CD4-positive, alpha-beta T cell (primary cell): ENCODE measurements at places on chromosomes 16 and 17.

DNA sequence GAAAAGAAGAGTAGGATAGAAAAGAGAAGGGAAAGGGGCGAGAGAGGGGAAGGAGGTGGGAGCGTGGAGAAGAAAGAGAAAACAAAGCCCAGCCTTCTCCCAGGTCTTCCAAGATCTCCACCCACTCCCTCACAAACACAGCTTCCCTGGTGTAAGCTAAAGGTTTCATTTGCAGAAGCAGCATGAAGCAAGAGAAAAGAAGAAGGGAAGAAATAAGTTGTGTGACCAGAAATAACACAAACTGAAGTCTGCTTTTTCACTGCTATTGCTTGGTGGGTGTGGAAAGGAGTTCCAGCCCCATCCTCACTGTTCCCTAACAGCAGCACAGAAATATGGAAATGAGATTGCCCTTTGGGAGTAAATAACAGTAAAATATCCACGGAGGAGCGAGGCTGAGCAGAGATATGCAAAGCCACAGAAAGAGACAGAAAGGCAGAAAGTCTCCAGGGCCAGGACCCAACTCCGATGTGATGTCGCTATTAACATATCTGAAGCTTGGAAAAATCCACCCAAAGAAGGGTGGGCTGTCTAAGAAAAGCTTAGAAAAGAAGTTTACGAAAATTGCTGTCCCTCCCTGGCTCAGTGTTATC, 10.3 kb upstream of the GAS7 start:
- DNase-seq, result no peak

GRCh38 chr16:48433850-48434530, 48.8 kb upstream of the SIAH1 start:
- no peak for DNase-seq

DNA sequence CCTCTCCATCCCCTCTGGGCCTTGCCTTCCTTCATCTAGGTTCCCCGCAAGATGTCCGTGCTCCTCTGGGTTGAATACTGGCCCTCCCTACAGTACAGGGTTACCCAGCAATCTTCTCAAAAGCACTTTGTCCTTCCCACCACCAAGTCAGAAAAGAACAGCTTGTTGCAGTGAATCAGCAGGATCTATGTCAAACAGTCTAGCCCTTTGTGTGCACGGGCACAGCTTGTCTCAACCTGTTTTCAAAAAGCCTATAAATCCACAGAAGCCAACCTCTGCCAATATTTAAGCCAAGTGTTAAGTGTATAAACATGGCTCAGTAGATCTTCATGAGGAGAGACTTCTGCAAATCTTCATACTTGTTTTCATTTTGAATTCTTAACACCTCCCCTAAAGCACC, 25.2 kb downstream of the C17orf67 start:
- no peak for DNase-seq

GRCh38 chr16:11074131-11074530, 129.8 kb downstream of the CLEC16A start:
- DNase-seq, result no peak

DNA sequence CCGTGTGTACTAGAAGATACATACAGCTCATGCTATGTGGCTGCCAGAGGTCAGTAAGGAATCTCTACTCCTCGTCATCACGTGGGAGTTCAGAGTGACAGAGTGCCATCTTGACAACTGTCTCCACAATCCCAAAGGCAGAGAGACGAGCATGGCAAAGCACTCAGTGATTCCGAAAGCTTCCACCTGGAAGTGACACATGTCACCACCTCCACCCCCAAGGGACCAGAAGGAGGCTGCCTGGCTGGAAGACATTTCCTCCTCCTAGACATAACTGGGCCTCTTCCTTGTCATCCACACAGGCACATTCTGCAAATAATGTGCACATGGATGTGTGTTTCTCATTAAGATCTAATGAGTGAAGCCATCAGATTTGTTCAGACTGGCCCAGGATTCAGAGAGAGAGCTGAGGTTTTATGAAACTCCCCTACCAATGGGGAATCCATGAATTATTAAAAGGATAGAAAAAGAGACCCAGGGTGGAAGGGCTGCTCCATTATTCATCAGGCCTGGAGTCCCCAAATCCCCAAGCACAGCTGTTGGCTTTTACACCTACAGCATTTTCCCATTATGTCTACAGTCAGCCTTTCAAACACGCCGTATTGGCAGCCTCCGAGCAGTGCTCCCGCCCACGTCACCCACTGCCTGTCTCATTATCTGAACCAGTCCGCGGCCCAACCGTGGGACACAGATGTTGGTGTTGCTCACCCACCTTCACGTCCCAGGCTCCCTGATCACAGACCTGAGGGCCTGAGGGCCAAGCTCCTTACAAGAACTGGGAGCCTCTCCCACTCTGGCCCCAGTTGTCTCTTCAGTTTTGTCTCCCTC, 3.3 kb upstream of the CACNG5 start:
- no peak for DNase-seq

DNA sequence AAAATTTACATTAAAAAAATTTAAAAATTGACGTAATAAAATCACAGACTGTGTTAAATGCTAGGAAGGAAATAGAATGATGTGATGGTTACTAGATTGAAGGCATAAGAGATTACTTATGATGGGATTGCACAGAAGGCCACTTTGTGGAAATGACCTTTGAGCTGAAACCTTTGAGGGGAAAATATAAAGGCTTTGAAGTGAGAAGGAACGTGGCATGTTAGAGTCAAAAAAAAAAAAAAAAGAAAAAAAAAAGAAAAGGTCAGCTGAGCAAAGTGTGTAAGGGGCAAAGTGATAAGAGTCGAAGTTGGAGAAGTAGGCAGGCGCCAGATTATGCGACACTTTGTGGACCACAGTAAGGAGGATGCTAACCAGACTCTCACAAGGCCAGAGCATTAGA, 3.6 kb upstream of the PSMD11 start:
- DNase-seq, result no peak

GRCh38 chr17:8163978-8164814, 1.4 kb upstream of the VAMP2 start:
- peak; percentile 81 for DNase-seq
